ENCODE measurements at places on chromosomes 6 and 20. TPM values are rescaled to one million over a fixed set of nuclear protein-coding genes. Genes with fewer than 3 reads are reported as not detected.

LAMA4 gene
- total RNA-seq: 472 TPM

LINC00237 gene
- not detected for total RNA-seq

OR2H1 gene
- total RNA-seq: not detected

TGM3 gene
- 0.19 TPM for total RNA-seq

COL9A3 gene
- 0.19 TPM for total RNA-seq

MDN1 gene
- total RNA-seq: 21.4 TPM

TCP11 gene
- 0.19 TPM for total RNA-seq

SLC17A1 gene
- not detected for total RNA-seq

GNMT gene
- not detected for total RNA-seq
